HCT116 (cell line): ENCODE measurements at places on chromosomes 5 and 9. TPM values are rescaled to one million over a fixed set of nuclear protein-coding genes. Genes with fewer than 3 reads are reported as not detected.
A peak's percentile ranks its signal among the peaks of the same experiment; 100 is the strongest.

SLC1A3 gene
- total RNA-seq, result 12.9 TPM

C9orf152 gene
- total RNA-seq, result not detected

GRCh38 chr9:109418827-109419226 is 79.3 kb downstream of the PTPN3 start:
- no peaks in the 10 kb centered on the region for H3K27me3 ChIP-seq
- no peaks in the 10 kb centered on the region for H3K4me1 ChIP-seq
- DNase-seq, result no peak
- no peak overlapping the region for H3K27ac ChIP-seq

- DNase-seq, result no peak
- H3K27ac ChIP-seq, result no peak overlapping the region
- no peaks in the 10 kb centered on the region for H3K4me1 ChIP-seq
- no peaks in the 10 kb centered on the region for H3K36me3 ChIP-seq
These were observed 308.5 kb downstream of the ADGRV1 start for GRCh38 chr5:90866915-90867731.

DNA sequence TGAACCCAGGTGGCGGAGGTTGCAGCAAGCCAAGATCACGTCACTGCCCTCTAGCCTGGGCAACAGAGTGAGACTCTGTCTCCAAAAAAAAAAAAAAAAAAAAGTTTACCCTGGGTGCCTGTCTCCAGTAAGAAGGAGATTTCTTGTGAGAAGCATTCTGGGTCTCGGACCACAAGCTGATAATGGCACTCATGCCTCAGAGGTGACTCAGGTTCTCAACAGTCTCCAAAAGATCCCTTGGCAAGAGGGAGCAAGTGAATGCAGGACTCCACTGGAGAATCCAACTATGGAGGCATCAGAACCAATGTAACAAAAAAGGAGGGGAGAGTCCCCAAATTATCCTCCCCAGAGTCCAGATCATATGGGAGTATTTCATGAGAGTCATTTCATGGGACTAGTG is 106.0 kb upstream of the LRRTM2 start:
- DNase-seq, result no peak
- H3K27me3 ChIP-seq, result no peaks in the 10 kb centered on the region
- no peaks in the 10 kb centered on the region for H3K36me3 ChIP-seq
- H3K27ac ChIP-seq, result no peak overlapping the region

DNA sequence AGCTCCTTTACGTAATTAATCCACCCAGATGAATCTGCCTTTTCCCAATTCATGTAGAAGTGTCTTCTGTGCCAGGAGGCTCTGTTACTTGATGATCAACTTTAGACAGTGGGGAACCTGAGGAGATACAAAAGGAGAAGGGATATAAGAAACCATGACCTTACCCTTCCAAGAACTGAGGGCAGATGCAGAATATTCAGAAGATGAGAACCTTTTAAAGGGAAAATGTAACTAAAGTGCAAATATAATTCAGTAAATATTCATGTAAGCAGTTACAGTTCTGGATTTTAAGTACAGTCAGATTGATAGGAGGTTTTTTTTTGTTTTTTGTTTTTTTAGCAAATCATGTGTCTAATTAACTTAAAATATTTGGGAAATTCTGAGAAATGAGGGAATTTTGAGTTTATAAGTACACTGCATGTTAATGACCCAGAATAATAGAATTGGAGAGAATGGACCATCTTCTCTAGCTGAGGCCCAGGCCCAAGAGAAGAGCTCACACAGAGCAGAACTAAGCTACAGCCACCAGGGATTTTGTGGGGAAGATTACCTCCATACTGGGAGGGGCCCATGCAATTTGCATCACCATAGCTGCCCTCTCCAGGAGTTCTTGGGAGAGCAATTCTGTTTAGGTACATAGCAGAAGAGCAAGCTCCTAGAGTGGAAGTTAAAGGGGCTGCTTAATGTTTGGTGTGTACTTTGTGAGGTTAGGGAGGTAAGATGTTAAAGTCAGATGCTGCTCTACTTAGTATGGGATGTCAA is 61.5 kb downstream of the SV2C start:
- H3K4me3 ChIP-seq, result no peak overlapping the region
- H3K36me3 ChIP-seq, result no peaks in the 10 kb centered on the region
- no peak for DNase-seq
- H3K27ac ChIP-seq, result no peak overlapping the region
- no peaks in the 10 kb centered on the region for H3K4me1 ChIP-seq
- peaks cover 21% of the 10 kb centered on the region for H3K27me3 ChIP-seq

UNC13B gene
- 17.6 TPM for total RNA-seq

GRCh38 chr9:80380301-80380700 is 808.5 kb downstream of the TLE4 start:
- H3K27me3 ChIP-seq, result no peaks in the 10 kb centered on the region
- H3K27ac ChIP-seq, result no peak overlapping the region
- no peaks in the 10 kb centered on the region for H3K4me1 ChIP-seq
- H3K4me3 ChIP-seq, result no peak overlapping the region

DNA sequence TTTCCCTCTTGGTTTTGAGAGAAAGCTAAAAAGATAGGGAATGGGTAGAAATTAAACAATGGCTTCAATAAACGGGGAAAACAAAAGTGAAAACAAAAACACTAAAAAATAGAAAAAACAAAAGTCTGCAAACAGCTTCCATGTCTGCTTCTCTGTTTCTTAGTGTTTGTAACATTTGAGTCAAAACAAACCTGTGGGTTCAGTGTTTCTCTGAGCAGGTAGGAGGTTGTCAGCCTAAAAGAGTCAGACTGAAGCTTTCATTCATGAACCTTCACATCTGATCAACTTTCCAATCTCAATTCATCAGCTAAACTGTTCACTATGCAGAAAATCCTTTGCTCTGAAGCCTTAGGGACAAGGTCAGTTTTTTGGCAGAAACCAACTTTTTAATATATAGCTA is 102.5 kb upstream of the ADAMTS16 start:
- H3K27me3 ChIP-seq, result 0 out of 2 replicates have a peak, but pooled peaks cover 9% of the 10 kb centered on the region
- no peaks in the 10 kb centered on the region for H3K4me1 ChIP-seq
- H3K27ac ChIP-seq, result no peak overlapping the region
- H3K4me3 ChIP-seq, result no peak overlapping the region
- H3K36me3 ChIP-seq, result no peaks in the 10 kb centered on the region

GRCh38 chr9:93132946-93133680 is 938 bp downstream of the NINJ1 start:
- peak overlapping the region; percentile 83 for H3K27ac ChIP-seq
- peak overlapping the region; percentile 87 for H3K4me3 ChIP-seq
- peaks cover 17% of the 10 kb centered on the region for H3K4me1 ChIP-seq
- no peaks in the 10 kb centered on the region for H3K36me3 ChIP-seq
- H3K27me3 ChIP-seq, result no peaks in the 10 kb centered on the region

DNA sequence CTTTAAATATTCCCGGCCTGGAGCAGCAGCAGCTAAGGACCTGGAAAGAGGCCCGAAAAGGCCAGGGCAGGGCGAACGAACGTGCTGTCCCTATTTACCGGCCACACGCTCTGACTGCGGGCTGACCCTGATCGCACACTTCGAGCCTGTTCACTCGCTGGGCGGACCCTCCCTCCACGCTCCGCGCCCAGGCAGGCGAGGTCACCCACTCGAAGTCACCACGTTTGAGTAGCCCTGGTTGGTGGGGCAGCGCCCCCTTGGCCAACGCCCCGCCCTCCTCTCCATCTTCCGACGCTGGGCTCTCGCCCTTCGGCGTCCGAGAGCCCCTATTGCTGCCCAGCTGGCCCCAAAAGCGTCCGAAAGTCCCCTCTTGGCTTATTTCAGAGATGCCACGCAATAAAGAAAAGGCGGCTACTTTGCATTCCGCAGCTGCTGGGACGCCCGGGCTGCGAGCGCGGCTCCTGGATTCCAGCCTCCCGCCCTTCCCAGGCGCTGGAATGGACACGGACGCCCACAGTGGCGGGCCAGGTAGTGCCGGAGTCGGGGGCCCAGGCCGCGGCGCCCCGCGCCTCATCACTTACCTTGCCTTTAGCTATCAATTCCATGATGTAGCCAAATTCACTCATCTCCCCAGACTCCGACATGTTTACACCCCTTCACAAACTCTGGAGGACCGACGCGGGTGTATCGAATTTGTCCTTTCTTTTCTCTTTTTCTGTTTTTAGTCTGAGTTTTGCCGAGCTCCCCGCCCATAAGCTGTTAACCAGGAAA is 9.9 kb upstream of the TRIM36 start:
- no peaks in the 10 kb centered on the region for H3K36me3 ChIP-seq
- no peak overlapping the region for H3K27ac ChIP-seq
- DNase-seq, result no peak
- no peaks in the 10 kb centered on the region for H3K4me1 ChIP-seq
- H3K4me3 ChIP-seq, result no peak overlapping the region

PGGT1B gene
- total RNA-seq, result 45.8 TPM

GRCh38 chr5:176740702-176741496 is 69.5 kb upstream of the UNC5A start:
- H3K27ac ChIP-seq, result no peak overlapping the region
- H3K4me3 ChIP-seq, result no peak overlapping the region
- no peaks in the 10 kb centered on the region for H3K4me1 ChIP-seq
- no peaks in the 10 kb centered on the region for H3K27me3 ChIP-seq
- no peaks in the 10 kb centered on the region for H3K36me3 ChIP-seq
- DNase-seq, result no peak

DNA sequence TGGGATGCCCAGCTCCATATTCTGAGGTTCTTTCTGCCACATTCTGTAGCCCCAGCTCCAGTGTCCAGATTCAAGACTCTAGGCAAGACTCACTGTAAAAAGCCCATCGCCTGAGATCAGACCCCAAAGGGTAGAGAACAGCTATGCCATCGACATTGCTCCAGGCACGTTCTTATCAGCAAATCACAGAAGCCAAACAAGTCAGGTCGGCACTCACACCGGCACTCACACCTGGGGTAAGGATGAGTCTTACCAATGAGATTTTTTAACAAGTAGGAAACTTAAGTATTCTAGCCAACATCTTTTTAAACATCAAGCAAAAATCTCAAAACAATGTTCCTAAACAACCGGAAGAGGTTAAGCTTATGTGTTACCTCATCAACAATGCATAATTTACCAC is 2.4 kb downstream of the CDKN2AIPNL start:
- H3K36me3 ChIP-seq, result peaks cover 4% of the 10 kb centered on the region; the same call in 1 of the 2 replicates
- H3K4me1 ChIP-seq, result peaks cover 10% of the 10 kb centered on the region
- no peak overlapping the region for H3K27ac ChIP-seq
